ENCODE measurements at places on chromosomes 5 and 9.

- DNase-seq, result no peak
Measured at GRCh38 chr9:123867034-123867433, 62.9 kb downstream of the DENND1A start.

DNA sequence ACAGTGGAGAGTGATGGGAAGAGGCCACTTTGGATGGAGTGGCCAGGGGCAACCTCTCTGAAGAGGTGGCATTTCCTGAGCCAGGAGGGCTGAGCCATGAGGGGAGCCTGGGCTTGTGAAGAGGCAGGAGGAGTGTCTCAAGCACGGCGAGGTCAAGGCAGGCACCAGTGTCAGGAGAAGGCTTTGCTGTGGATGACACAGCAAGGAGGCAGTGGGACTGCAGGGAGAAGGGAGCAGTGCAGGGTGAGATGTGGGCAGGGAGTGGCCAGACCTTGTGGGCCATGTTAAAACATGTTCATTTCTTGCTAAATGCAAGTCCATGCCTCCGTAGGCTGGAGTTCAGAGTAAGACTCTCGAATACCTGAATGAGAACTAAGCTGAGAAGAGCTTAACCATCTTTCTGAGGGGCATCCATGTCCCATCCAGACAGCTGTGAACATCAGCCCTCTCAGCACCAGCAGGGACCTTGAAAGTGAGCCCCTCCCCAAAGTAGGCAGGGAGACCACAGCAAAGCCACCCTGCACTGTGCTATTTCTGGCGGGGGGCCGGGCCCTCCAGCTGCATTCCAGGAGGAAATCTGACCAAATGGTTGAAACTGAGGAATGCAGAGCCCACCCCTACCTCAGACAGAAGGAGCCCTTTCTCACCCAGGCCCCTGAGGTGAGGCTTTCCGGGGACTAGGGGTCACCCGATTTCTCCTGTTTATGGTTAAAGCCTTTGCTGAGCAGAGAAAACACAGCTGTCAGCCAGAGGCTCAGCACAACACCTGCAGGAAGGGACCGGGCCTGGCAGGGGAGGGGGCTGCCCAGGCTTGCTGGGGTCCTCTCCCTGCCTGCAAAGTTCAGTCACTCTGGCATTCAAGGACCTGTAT is 16.1 kb upstream of the ARSI start:
- no peak for DNase-seq

DNA sequence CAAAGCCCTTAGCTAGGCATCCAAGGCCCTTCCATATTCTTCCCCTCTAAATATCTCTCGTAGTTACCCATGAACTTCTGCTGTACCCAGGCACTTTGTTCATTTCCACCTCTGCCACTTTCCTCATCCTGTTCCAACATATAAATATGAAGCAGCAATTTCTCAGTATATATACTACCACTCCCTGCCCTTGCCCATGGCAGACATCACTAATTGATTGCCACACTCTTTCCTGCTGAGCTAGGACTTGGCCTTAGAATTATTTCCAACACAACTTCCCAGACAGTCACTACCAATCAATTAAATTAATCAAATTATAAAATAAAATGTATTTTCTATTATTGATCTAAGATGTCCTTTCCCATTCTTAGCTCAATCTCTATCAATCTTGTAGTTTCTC is 8.5 kb downstream of the INSYN2B start:
- DNase-seq, result no peak

- no peak for DNase-seq
Measured at GRCh38 chr9:95754533-95755420, 120.7 kb upstream of the ERCC6L2 start.

- DNase-seq, result peak; percentile 44
Measured at GRCh38 chr9:117434566-117434965, 19.7 kb upstream of the ASTN2 start.
